ENCODE measurements at places on chromosomes 5 and 9.

DNA sequence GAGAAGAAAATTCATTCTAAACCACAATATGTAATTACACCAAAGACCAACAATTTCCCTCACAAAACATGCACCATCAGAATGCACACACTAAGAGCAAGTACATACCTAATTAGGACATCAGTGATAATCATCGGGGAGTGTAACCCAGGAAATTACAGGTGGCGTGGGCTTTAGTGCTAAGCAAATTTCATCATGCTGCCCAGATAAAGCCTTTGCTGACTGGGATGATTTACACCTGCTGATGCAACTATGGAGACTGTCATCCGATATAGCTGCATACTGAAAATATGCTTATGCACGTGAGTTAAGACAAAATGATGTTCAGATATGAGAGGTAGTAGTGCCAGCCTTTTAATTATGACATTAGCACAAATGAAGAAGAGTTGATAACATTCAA is 123.2 kb downstream of the DCP2 start:
- no peak for DNase-seq

DNA sequence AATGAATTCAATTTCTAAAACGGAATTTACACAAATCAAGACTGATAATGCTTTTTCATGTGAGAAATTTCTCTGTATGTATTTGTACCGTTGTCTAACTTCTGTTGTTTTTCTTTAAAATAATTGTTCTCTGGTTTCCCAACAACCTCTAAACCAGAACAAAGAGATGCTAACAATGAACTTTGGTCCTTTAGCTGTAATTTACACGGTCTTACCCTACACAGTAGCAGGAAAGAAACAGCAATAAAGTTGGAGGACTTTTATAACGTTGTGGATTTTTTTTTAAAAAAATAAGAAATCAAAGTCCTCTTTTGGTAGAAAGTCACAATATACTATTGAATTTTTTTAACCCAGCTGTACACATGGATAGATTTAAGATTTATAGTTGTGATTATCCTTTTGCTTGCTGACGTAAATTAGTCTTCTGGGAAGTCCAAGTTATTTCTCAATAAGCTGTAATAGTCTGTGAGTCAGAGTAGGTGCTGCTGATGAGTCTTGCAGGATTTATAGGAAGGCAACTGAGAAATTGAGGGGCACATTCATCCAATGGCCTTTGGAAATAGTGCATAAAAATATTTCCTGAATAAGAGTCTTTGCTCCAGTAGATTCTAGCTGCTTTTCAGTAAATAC is 76.8 kb upstream of the PCSK1 start:
- DNase-seq: no peak

DNA sequence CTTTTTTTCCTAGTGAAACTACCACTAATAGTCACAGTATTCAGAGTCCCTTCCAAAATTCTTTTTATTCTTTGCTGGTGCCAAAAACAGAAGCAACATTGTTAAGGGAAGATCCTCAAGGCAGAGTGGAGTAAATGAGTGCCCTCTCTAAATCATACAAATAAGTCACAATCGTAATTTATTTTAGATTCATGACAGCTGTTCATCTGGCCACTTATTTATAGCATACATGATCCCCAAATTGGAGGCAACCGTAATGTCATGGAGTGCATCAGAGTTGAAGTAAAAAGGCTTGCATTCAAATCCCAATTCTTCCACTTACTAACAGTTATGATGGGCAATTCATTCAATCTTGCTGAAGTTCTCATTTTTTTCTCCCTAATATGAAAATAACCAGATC is 33.4 kb downstream of the POLK start:
- DNase-seq: no peak

- no peak for DNase-seq
These were observed 51.6 kb upstream of the MAP1B start for GRCh38 chr5:72055636-72056035.

- DNase-seq: no peak
These were observed 56.5 kb downstream of the AMBP start for GRCh38 chr9:114021578-114021977.

DNA sequence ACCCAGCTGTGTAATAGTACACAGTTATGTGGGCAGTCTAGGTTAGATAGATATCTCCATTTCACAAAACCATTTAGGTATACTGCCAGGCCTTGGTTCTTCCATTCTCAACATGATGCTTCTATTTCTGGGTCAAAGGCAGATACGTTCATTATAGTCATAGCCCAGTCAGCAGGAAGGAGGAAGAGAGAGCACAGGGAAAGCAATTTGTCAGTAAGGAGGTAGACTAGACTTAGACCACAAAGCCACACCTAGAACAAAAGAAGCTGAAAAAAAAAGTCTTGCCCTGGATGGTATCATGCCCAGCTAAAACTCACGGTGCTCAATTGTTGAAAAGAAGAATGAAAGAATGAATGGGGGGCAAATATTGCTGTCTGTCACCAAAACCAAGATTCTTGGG is 7.6 kb downstream of the INVS start:
- DNase-seq: no peak

GRCh38 chr5:139901986-139902385 is 106.4 kb downstream of the PSD2 start:
- DNase-seq: no peak

- DNase-seq: no peak
These were observed 226.1 kb downstream of the NR3C1 start for GRCh38 chr5:143177263-143177983.

DNA sequence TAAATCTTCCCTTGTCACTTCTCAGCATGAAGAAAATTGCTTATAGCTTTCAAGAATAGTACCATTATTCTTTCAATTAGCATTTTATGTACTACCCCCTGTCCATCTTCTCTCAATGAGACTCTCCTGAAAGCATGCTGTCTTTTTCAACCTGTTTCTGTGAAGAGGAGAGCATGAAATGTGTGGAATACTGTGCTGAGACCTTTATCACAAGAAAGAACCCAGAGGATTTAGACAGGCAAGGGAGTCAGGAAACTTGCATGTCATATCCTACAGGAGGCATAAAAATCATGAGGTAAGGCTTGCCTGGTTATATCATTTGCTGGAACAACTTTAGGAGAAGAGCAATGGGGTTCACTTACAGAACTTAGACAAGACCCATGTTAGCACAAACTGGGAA is 56.7 kb upstream of the LPAR1 start:
- no peak for DNase-seq

DNA sequence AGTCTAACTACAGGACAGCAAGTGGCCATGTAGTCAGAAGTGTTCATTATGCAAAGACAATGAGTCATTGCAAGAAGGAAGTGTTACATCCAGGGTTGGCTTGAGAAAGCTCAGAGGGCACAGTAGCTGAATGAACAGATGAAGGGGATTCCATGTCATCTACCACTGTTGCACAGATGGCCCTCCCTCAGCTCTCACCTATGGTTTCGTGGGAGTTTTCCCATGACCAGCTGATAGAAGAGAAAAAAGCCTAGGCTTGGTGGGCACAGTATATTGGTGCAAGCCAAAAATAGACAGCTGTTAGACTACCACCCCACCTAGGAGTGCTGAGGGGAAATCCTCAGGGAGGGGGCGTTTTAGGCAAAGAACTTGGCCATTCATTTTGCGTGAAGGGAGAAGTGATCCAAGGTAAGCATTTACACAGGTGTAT is 217.0 kb downstream of the DMRT2 start:
- no peak for DNase-seq

- DNase-seq: no peak
These were observed 10.0 kb upstream of the CLIC3 start for GRCh38 chr9:137006116-137007003.

DNA sequence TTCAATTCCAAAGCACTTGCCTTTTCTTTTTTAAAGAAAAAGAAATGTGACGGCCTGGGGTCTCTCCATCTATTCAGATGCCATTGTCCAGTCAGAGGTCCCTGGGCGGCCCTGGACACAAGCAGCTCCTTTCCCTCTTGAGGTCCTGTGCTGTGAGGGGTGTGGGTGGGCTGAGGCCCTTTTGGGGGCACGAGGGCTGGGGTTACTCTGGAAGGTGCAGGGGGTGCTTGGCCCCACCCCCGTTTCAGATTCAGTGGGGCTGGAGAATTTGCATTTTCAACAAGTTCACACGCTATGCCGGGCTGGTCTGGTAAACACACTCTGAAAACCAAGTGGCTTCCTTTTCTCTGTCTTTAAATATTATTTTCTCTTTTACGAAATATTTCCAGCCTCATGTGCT is 91.4 kb upstream of the PHYKPL start:
- DNase-seq: no peak

DNA sequence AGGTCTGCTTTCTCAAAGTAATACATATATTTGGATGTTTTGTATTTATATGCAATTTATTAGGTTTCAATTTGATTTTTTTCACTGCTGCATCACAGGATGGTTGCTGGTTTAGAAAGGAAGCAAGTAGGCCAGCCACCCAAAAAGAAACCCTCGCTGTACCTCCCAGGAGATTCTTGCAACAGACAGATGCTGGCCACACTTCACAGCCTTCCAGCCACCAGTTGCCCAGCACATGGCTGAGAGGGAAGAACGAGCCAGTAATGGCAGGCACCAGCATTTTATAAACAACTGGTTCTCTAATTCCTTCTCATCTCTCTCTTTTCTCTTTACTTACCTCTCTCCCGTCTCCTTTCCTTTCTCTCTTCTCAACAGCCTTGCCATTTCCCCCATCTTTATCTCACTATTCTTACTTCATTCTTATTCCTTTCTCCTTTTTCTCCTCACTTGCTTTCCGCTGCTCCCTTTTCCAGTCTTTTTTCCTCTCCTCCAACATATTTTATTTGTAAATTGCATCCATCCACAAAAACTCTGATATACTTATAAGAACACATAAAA is 38.9 kb downstream of the EFNA5 start:
- DNase-seq: no peak

GRCh38 chr9:87342743-87343142 is 154.9 kb upstream of the DAPK1 start:
- no peak for DNase-seq

DNA sequence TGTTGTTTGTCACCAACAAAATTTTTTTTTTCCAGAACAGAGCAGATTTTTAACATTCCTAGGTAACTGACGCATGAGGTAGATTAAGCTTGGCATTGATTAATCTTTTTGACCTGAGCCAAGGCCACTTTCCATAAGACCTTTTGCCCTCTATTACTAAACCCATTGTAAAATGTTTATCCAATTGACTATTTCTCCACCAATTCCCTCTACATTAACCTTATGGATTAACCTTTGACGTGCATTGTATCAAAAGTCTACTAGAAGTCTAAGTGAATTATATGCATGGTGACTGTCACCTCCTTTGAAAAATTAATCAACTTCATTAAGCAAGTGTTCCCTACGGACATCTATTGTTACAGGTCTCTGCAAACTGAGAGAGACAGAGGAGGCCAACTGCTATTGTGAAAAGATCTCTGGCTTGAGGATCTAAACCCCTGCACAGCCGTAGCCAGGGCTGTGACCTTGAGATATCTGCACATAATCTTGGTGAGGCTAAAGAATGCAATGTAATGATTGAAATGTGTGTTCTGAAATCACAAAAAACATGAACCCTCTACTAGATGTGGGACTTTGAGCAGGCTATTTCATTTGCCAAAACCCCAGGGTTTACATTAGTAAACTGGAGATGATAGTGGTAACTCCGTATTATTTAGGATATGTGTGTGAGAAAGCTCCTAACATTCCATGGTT is 632.2 kb downstream of the TLR4 start:
- no peak for DNase-seq

GRCh38 chr5:76679231-76679630 is 36.7 kb upstream of the F2R start:
- no peak for DNase-seq

DNA sequence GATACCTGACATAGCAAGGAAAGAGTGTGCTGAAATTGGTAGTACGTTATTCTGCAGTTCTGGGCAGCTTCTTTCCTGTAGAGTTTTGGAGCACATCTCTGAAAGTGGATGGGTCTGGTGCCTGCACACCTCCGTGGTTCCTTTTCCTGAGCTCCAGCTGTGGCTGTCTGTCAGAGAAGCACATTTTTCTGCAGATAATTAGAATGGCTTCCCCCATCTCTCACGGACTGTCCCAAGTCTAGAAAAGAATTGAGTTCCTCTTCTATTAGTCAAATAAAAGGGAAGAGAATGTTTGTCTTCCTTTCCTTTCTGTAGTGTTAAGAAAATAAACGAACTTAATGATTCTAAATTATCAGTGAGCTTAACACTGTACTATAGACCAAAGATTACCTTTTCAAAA is 55.7 kb downstream of the VCAN start:
- no peak for DNase-seq

GRCh38 chr5:18079831-18080230 is 445.6 kb downstream of the TAF11L14 start:
- DNase-seq: no peak

Data from cardiac septum (tissue), 1 donor.